Fibroblast of villous mesenchyme (primary cell): ENCODE measurements at places on chromosomes 1 and 21. TPM values are rescaled to one million over a fixed set of nuclear protein-coding genes. Genes with fewer than 3 reads are reported as not detected.

GUCA2B gene
- not detected in 2 replicates for total RNA-seq

CD1B gene
- not detected in 2 replicates for total RNA-seq

GSTM5 gene
- 5.8 and 9.1 TPM in 2 replicates for total RNA-seq

PLA2G5 gene
- 0.32 TPM in 1 of 2 replicates, not detected in the other for total RNA-seq

LRRC7 gene
- 0.32 and 0.43 TPM in 2 replicates for total RNA-seq

LCE1C gene
- not detected in 2 replicates for total RNA-seq

TFAP2E gene
- under 0.01 and 0.32 TPM in 2 replicates for total RNA-seq
